ENCODE measurements at places on chromosomes 1 and 21. TPM values are rescaled to one million over a fixed set of nuclear protein-coding genes. Genes with fewer than 3 reads are reported as not detected.

- no peak for DNase-seq
Measured at GRCh38 chr1:243462929-243463697, 207.3 kb downstream of the SDCCAG8 start.

DNA sequence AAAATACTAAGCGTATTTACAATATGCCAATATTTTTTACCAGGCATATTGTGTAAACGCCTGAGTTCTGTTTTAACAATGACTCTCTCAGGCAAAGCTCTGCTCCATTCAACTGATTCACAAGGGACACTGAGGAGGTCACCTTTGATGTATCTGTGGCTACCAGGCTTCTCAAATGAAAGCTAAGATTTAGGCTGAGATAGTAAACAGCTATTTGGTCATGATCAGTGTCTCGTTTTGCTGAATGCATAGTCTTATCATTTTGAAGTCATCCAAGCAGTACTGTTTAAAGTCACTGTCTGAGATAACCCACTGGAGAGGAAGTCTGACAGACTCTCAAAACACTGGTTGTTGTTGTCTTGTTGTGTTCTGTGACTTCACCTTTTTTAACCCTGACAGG lies 13.7 kb upstream of the PLPPR5 start:
- no peak for DNase-seq

DNA sequence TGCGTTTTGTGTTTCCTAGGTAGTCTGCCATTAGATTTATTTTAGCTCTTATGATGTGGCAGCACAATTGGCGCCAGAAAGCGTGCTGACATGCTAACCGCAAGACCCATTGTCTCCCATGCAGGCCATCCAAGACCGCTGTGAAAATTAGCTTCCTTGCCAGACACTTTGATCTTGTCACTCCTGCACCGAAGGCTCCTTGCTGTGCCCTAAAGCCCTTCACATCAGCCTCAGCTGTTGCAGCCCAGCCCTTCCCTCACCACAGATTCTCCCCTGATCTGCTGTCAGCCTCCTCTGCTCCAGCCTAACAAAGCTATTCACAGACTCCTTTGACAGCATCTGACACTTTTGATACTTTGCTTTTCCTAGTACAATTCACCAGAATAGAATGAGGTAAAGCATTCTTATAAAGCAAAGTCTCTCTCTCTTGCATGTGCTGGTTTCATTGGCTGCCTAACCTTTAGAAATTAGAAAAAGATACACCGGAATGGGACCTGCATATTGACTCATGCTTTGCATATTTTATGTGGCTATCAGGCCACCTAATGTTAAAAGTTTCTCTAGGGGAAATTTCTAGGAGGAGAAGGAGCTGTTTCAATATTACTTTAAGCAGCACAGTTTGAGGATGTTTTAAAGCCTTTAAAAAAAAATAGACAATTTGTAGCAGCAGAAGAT lies 280.3 kb upstream of the FMN2 start:
- no peak for DNase-seq

DNA sequence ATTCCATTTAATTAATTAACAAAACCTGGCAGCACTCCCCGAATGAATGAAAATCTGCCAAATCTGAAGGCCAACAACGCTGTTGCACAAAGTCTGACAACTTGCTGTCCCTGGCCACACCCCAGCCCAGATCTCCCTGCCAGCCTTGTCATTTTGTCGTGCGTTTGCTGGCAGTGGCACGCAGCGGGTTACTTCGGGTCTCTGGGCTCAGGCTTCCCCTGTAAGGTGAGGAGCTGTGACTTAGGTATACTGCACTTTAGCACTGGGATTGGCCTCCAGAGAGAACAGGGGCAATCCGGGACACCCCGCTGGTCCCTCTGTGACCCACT lies 34.3 kb upstream of the SIM2 start:
- DNase-seq: no peak

DNA sequence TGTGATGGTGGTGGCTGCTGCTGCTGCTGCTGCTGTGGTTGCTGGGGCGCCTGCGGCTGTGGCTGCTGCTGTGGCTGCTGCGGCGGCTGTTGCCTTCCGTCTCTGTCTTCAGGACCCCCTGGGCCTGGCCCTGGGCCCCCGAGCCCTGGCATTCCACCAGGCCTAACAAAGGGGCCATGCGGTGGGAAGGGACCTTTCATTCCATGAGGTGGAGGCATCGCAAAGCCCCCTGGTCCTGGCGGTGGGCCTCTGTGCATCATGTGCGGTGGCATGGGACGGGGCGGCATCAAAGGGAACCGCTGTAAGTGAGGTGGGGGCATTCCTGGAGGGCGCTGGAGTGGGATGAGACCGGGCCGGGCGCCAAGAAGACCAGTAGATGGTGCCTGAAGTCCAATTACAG lies 12.4 kb downstream of the SOD1 start:
- DNase-seq: no peak

DNA sequence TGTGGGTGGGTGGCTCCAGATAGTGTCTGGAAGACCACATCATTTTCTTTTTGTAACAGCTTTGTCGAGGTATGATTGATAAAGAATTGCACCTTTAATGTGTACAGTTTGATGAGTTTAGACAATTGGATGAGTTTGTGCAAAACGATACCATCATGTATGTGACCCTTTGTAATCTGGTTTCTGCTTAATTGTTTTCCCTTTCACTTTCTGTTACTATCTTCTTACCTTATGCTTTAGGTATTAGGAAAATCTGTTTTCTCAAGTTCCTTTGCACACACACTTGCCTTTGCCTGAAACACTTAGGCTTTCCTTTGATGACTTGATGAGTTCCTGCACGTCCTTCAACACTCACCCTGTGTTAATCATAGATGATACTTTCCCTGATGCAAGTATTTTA lies 6.8 kb downstream of the OR10Z1 start:
- DNase-seq: no peak

CSMD2 gene
- not detected for total RNA-seq

HPDL gene
- total RNA-seq: 2.9 TPM

Data from NCI-H460 (cell line).